ENCODE measurements at places on chromosomes 7 and 10.

DNA sequence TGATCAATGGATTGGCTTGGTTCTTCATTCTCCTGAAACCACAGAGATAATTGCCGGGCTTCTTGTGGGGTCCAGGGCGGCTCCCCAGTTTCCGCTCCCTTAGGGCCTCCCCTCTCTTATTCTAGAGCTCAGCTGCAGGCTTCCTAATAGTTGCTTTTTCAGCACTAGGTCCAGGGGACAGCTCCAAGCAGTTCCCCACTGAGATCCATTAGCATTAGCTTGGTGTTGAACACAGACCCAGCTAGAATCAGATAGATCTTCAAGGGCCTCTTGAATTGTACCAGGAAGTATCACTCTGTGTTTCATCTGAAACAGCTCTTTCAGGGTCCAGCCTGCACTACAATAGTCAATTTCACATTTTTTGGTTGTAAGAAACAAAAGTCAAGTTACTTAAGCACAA lies 238.7 kb downstream of the SEC23IP start:
- DNase-seq: no peak

DNA sequence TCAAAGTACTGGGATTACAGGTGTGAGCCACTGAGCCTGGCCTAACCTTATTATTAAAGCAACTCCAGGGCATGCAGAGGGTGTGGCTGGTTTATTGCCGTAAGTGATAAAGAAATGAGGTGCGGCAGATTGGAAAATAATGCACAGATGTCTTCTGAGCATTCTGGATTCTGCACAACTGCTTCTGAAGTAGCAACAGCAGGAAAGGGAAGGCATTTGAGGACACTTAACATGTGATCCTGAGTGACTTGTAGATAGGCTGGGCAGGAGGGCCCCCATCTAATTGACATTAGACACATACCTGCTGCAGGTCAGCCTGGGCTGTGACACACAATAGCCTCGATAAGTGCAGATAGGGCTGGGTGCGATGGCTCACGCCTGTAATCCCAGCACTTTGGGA lies 5.6 kb downstream of the RHBDD2 start:
- DNase-seq: no peak

DNA sequence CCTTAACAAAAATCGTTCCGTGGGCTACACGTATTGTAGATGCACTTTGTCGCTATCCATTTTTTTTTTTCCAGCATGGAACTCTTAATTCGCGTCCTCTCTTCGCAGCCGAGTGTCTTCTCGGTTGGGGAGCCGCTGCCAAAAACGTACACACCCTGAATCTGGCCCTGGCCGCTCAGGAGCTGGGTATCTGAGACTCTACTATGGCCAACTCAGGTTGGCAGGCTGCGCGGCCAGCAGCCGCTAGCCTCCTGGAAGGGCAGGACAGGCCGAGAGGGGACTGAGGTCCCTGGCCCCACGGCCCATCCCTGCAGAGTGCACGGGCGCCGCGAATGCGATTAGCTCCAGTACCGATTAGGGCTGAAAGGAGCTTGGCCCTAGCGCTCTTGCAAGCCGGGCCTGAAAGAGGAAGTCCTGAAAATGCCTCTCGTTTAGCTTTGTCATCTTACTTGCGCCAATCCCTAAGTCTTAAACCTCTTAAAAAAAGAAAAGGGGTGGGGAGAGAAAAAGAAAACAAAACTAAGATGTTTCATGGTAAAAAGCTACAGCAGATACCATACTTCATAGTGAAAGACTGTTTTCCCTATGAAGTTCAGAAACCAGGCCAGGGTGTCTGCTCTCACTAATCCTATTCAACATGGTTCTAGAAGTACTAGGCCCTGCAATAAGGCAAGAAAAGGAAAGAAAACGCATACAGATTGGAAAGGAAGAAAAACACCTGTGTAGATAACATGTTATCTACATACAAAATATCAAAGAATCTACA lies 113.2 kb upstream of the RHEB start:
- no peak for DNase-seq

DNA sequence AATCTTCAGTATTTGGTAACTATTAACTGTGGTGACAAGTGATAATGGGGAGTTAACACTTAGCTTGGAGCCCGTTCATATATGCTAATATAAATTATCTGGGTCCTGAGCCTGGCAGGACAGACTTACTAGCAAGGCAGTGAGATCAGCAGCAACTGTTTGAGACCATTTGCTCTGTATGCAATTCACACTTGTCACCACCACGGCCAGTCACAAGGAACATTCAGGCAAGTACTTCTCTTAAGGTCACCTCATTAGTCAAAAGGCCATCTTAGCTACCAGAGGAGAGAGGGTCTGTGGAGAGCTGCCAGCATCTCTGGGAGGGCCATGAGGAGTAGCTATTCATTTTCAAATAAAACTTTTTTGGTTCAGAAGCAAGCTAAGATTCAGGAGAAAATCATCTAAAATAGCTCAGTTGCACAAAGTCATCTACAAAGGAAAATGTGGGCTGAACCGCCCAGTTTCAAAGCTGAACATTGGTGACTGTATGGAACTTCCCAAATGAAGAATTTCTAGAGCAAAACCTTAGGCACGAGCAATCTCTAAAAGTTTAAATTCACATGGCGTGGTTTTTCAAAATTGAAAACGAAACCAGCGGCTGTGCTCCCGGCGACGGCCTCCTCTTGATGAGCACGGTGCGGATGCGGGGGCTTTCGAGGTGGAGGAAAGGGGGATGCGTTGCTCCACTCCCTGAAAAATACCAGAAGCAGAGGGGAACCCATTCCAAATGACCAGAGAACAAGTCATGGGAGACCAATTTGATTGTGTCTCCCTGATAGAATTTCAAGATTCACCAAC lies 233.5 kb upstream of the MGMT start:
- DNase-seq: no peak

- no peak for DNase-seq
These were observed 1149.2 kb upstream of the CELF2 start for GRCh38 chr10:9868499-9868898.

DNA sequence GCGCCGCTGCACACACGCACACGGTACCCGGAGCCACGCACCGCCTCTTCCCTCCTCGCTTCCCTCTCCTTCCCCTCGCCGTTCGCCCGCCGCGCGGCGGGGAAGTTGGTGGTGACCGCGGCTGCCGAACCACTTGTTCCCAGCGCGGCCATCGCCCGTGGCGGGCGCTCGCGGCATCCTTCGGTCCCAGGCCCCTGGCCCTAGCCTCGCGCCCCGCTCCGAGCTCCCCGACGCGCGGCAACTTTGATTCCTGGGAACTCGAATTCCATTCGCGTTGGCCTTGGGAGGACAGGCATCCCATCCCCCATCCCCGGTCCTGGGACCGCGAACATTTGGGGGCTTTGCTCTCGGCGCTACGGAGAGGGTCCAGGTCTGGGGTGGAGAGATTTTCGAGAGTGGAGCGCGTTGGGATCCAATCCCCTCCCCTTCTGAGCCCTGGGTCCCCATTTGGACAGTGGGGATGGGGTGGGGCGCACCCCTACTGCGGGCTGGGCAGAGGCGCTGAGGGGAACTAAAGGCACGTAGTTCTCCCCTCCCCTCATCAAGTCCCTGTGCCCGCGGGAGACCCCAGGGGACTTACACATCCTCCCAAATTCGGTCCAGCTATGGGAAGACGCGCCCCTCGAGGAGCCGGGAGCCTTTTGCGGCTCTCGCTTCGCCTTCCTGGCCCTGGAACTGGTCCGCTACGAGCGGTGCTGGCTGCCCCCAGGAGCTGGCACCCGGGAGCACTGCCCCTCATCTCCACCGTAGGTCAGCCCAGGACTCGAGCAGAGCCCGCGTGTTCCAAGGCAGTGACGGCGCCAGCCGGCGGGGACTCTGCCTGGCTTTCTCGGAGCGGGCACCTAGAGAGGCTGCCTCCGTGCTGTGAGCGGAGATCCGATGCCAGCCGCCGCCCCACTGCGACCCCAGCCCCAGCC lies 834 bp downstream of the CDH23 start:
- no peak for DNase-seq

- DNase-seq: no peak
These were observed 14.7 kb upstream of the FAM171A1 start for GRCh38 chr10:15385552-15386455.

DNA sequence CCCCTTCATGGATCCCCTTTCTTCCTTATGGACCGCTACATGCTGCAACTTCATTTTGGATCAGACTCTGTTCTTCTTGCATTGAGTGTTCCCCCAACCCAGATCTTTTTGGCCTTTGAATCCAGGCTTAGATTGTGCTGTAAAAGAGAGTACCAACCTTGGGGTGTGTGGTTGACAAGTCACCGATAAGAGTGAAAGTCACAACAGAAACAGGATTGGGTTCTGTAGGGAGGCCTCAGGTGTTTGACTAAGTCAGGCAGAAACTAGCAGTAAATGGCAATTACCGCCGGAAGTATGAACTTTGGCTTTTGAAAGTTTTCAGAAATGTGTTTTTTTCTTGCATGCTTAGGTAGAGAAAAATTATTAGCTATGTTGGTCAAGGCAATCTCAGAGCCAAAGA lies 89.3 kb downstream of the TMEM106B start:
- DNase-seq: no peak

GRCh38 chr10:121627876-121628581 lies 29.8 kb upstream of the FGFR2 start:
- DNase-seq: no peak

DNA sequence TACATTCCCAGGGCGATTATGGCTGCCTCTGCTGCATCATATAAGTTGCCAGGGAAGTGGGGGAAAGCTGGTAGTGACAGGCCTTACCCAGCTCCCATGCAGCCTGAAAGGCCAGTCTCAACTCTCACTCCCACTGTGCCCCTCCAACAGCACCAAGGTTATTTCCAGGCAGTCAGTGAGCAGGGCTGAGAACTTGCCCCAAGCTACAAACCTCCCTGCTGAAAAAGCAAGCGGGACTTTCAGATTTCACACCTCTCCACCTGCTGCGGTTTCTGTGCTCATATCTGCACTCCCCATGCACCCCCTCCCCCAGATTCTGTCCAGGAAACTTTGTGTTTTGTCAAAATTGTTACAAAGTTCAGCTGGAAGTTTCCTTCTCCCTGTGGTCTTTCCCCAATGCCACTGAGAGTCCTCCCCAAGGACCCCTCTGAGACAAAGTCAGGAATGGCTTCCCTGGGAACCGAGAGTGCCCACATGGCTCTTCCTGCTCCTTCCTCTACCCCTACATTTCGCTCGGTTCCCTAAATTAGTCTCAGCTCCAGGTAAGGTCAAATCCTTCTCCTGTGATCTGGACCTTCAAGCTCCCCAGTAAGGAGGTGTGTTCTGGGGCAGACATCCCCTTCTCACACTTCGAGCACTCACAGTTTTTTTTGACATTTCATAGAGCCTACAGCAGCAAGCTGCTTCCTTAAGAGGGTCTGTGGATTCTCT lies 25.3 kb upstream of the WNT2 start:
- no peak for DNase-seq
